ENCODE measurements at places on chromosomes 7 and 10.

DNA sequence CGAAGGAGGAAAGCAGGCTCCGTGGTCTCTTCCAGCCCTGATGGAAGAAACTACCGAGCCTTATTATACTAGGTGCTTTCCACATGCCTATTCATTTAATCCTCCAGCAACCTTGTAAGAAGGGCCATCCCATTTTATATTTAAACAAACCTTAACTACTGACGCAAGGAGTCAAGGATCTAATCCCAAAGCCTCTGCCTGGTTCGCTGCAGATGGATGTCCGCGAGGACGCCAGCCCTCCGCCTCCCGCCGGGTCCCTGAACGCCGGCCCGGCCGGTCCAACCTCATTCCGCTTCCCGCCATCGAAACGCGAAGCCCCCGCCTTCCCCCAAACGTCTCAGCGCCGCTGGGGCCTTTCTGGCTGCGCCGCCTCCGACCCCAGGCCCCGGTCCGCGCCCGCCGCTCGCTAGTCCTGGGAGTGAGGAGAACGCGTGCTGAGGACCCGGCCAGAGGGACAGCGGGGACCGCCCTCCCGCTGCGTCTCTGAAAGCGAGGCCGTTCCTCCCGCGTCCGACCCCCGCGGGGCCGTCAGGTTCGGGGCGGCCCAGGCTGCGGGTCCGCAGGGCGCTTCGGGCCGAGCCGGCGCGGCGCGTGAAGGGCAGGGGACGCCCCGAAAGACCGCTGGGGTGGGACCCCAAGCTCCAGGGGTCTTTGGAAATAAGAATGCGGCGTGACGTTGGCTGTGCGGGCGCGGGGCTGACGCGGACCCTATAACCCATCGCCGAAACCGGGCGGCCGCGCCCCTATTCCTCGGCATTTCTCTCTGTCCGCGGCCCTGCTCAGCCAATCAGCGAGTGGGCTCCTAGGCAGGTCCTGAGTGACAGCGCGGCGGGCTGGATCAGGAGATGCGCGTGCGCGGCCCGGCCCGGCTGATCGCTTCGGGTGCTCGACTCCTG is at the start of gene ATP6V0E2:
TSS of gene ATP6V0E2 (plus strand) at position 896 of the 896 bp plus-strand sequence. CDS start 97 bp downstream, outside the sequence.
- peak; percentile 97 for DNase-seq

DNA sequence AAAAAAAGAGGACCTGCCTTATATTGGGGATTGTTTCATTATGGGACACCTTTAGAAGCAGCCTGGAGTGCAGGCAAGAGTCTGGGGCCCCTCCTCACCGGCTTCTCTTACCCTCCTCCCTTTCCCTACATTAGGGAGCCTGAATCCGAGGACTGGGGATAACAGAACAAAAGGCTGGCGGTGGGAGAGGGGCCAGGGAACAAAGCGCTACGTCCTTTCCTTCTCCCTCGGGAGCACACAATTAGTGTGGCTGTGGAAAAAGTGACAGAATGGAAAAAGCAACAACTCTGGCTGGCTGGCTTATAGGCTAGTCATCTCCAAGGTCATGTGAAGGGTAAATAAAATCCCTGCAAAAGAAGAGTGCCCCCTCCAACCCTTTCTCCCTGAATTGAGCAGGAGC is 74.7 kb downstream of the LSM5 start:
- DNase-seq, result no peak

GRCh38 chr7:107506674-107507339 is 37.0 kb downstream of the GPR22 start:
- peak; percentile 43 for DNase-seq

DNA sequence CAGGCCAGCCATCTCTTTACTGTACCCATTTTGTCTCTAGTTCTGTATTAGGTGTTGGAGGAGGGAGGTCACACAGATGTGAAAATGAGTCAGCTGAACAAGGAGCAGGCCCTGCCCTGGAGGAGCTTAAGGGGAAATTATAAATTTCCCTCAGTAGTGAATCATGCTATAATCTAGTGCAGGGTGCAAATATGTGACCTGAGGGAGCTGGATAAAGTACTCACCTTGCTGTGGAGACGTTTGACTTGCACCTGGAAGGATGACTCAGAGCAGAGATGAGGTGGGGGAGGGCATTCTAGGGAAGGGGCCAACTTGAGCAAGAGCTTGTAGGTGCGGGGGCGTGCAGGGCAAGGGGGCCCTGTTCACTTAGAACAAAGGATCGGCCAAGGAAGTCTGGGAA is 610.6 kb downstream of the SDK1 start:
- no peak for DNase-seq

GRCh38 chr7:8261711-8262695 is at the start of gene ICA1:
TSS of gene ICA1 (minus strand) at chr7:8262167. CDS start at chr7:8235926, 26,241 bp downstream.
- peak; percentile 81 for DNase-seq

- DNase-seq, result no peak
Measured at GRCh38 chr7:29447828-29448227, 115.8 kb upstream of the PRR15 start.

- DNase-seq, result no peak
Measured at GRCh38 chr7:110909117-110909516, 181.8 kb upstream of the LRRN3 start.

GRCh38 chr10:326894-327635 is 191.8 kb downstream of the ZMYND11 start:
- DNase-seq, result no peak

DNA sequence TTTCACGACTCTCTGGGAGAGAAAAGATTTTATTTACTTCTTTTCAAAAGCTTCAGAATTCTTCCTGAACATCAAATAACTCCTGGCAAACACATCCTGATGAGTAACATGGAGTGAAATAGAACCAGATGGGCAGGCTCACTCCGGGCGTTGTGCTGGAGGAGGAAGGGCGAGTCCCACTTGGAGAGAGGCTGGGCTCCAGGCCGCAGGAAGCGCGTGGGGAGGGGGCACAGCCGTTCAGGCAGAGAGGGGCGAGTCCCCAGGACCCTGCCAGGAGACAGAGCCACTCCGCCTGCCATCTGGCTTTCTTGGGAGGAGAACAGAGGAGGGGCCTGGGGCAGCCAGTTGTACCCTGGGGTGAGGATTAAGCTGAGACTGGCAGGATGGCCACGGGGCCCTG is 265.9 kb upstream of the ZMIZ1 start:
- DNase-seq, result no peak

- no peak for DNase-seq
Measured at GRCh38 chr10:33703501-33704213, 369.2 kb upstream of the NRP1 start.

DNA sequence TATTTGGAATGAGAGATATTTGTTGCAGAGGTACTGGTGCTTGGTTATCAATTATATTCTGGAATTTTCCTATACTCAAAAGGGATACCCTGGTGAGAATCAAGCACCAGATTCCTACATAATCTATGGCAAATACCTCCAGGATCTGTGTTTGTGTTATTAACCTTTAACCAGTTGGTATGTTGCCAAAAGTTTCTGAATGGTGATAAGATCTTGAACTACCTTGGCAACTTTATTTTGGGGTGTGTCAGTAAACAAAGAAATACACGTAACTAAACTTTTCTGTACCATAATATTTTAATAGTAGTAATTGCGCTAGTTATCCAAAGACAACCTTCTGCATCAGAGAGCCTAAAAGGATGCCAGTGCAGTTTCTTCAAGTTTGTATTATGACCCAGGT is 13.4 kb downstream of the SCIN start:
- no peak for DNase-seq

GRCh38 chr10:122466951-122467381 is 5.6 kb downstream of the HTRA1 start:
- no peak for DNase-seq

- peak; percentile 64 for DNase-seq
Measured at GRCh38 chr10:122911889-122912484, 1.6 kb downstream of the FAM24A start.

- no peak for DNase-seq
Measured at GRCh38 chr10:65010845-65011244, 1489.6 kb downstream of the REEP3 start.

GRCh38 chr7:23530405-23530804 is 1.4 kb downstream of the TRA2A start:
- peak; percentile 76 for DNase-seq

DNA sequence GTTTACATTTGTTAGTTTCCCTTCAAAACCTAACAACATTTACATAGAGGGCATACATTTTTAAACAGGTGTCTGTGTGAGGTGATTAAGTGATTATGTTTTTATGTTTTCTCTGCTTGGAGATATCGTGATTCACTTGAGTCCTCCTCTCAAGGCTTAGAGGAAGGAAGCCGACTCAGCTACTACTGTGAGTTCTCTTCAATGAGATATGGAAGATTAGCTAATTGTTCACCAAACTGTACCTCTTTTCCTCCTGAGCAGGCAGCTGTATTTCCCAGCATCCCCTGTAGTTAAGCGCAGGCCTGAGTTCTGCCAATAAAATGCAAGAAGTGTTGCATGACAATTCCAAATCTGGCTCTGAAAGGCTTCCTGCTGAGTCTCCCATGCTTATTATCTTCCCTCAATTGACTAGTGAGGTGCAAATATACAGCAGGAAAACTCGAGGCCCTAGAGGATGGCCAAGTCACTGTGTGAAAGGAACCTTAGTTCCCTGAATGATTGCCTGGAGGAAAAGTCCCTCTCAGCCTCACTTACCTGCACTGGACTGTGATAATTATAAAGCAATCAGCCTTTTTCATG is 528.7 kb downstream of the GRM8 start:
- DNase-seq, result no peak

DNA sequence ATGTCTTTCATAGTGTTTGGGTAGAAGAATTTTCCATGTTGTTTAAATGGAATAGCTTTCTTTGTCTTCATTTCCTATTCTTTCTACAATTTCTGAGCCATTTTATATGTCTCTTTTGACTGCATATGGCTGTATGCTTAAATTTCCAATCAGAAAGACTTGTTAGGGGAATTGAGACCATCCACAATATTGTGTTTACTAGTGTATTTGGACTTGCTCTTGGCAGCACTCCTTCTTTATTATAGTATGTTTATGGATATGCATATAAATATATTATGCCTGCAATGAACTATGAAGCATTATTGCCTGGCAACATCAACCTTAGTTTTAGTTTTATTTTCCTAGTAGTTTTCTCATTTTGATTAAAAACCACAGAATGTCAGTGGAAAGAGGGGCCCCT is 92.7 kb downstream of the NRG3 start:
- DNase-seq, result no peak

DNA sequence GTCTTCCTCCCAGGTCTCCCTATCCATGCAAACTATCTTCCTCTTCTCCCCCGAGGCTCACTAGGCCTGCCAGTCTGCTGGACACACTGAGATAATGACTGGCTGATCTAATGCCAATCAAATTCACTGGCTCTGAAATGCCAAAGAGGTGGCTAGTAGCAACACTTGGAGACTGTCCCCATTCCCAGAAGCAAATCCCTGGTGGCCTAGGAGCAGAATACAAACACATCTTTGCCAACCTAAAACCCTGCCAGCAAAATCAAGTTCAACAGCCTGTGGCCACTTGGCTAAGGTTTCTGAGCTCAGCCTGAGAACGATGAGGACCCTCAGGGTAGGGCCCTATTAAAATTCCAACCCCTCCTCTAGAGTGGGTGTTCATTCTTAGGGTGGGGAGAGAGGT is 46.6 kb downstream of the SH3PXD2A start:
- DNase-seq, result no peak

DNA sequence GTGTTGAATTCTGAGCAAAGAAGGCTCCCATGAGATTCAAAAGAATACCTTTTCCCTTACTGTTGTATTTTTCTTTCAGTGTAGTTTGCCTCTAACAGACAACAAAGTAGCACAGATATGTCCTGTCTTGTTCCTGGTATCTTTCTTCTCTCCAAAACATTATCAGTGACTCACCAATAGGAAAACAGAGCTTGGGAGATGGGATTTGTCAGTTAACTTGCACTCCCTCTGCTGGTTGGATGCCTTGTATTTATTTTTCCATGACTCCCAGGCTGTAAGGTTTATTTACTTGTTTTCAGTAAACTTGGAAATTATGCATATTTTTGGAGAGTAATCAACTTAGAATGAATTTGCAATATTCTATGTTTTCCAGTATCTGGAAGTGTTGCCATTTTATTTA is 129.7 kb downstream of the SAMD9 start:
- no peak for DNase-seq

GRCh38 chr7:158268816-158269535 is 318.6 kb downstream of the PTPRN2 start:
- DNase-seq, result peak; percentile 15

DNA sequence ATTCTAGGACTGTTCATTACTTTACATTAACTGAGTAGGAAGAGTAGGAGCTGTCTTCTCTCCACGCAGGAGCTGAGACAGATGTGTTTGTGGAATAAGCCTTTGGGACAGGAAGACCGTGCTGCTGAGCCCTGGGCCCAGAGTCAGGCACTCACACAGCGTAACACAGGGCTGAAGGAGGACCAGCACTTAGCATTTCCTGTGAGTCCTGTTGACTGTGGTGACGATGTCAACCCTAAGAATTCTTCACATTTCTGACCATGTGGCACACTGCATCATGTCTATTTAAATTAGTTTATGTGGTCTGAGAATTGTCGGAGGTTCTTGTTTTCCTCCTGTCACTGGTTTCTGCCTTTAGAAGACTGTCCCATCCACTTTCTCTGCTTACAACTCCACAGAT is 117.2 kb downstream of the PIP4K2A start:
- DNase-seq, result no peak

DNA sequence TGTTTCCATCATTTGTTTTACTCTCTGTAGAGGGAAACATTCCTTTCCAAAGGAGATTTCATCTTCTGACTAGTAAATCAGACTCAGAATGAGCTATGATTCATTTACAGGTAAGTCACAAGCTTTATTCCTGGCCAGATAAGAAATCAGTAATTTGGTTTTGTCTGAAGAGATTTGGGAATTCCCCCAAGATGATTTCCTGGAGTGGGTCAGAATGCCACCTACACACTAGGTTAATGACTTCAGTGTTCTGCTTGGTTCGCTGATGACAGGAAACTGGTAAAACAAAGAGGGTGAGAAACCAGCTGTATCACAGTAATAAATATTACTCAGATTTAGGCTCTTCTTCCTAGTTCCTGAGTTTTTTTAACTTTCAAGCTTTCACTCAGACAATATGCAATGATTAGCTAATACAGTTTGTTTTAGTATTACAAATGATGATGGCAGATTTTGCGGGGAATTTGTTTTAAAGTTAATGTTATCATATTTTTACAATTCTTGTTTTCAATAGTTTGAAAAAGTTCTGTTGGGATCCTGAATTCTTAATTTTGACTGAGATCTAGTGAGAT is 8.3 kb upstream of the ASZ1 start:
- no peak for DNase-seq

GRCh38 chr10:113504423-113504822 is 48.4 kb upstream of the HABP2 start:
- DNase-seq, result no peak

- no peak for DNase-seq
Measured at GRCh38 chr7:133015888-133016287, 66.0 kb downstream of the CHCHD3 start.

DNA sequence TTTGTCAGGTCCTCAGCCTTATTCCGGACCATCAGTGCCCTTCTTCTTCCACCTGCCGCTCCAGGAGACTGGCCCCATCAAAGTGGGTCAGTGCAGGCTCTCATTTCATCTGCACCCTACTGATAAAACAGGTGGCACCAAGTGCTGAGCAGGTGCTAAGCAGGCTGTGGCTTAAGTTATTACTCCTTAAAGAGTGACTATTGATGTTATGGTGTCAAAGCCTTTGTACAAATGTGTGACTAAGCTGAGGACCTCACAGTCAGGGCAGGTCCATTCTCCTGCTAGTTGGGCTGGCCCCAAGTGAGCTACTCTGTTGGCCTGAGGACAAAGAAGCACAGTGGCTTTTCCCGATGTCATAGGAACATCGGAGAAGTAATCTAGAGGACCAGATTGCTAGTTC is 11.2 kb upstream of the CALD1 start:
- DNase-seq, result no peak
